M059J (cell line): ENCODE measurements at places on chromosomes 11 and 22.

DNA sequence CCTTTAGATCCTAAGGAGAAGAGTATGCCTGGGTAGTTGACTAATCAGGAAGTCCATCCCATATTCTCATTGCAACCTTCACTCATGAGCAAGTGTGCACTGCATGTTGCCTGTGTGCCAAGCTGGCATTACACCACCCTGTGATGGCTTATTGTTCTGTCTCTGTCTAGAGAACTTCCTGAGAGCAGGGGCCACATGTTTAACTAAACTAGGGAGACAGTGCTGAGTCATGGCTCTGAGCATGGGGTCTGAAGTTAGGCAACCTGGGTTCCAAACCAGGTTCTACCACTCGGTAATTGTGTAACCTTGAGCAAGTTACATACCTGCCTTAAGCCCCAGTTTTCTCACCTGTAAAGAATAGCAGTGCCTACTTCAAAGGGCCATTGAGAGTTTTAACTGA is 39.6 kb downstream of the CSNK2A3 start:
- no peak for DNase-seq

DNA sequence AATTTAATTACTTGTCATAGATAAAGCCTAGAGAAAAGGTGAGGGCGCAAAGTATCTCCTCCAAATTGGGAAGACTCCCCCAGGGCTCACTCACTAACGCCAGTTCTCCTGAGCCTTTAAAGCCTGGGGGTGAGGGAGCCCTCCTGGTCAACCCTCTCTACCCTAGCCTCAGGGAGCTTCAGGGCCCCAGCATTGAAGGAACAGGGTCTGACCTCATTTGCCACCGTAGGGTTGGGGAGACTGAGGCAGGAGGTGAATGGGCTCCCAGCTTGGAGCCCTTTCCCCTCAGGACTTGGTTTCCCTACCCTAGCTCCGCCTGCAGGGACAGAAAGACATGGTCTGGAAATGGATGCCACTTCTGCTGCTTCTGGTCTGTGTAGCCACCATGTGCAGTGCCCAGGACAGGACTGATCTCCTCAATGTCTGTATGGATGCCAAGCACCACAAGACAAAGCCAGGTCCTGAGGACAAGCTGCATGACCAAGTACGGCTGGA is 1.7 kb downstream of the FOLR2 start:
- DNase-seq = no peak

- peak; percentile 17 for DNase-seq
These were observed 666 bp downstream of the MSANTD4 start for GRCh38 chr11:106021181-106021966.

GRCh38 chr11:10908215-10908951 is 50.5 kb upstream of the ZBED5 start:
- peak; percentile 100 for DNase-seq

- DNase-seq = no peak
These were observed 9.3 kb upstream of the LRP5 start for GRCh38 chr11:68303083-68303482.

- DNase-seq = peak; percentile 86
These were observed at the start of gene SYVN1 for GRCh38 chr11:65134240-65134951. Gene SYVN1, minus strand, starts transcription at chr11:65134519. Its CDS starts 918 bp downstream, at chr11:65133601.

DNA sequence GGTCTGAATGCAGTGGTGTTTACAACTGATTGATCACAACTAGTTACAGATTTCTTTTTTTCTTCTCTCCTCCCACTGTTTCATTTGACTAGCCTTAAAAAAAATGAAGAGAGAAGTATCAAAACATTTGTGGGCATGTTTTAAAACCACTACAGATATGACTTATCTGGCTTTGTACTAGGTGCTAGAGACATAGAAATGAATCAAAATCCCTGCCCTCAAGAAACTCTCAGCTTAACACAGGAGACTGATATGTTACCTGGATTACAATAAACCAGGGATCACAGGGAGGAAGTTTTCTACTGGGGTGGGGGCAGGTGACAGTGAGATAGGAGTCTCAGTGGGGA is 25.2 kb upstream of the CTR9 start:
- no peak for DNase-seq

- no peak for DNase-seq
These were observed 2.5 kb downstream of the TMEM184B start for GRCh38 chr22:38270091-38270992.

DNA sequence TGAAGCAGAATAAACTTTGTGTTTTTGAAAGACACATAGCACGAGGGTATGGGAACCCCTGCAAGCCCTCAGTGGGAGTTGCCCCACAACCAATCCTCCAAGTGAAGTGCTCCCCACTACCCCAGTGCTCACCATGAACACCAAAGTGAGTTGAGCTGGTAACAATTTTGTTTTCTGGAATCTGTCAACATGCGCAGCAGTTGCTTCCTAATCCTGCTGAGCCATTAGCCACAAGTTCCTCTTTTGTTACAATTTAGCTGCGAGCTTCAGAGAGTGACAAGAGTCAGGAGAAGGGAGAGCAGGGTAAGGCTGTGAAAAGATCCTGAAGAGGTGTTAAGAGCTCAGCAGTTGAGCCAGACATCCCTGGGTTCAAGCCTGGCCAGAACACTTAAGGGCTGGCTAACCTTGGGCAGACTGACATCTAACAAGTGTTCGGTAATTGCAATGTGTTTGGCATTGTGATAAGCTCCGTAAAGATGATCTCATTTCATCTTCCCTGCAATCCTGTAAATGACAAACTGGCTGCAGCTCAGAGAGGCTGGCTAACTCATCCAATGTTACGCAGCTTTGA is 24.1 kb upstream of the ASPHD2 start:
- DNase-seq = no peak

GRCh38 chr22:17264321-17265052 is 45.3 kb upstream of the ADA2 start:
- peak; percentile 20 for DNase-seq

DNA sequence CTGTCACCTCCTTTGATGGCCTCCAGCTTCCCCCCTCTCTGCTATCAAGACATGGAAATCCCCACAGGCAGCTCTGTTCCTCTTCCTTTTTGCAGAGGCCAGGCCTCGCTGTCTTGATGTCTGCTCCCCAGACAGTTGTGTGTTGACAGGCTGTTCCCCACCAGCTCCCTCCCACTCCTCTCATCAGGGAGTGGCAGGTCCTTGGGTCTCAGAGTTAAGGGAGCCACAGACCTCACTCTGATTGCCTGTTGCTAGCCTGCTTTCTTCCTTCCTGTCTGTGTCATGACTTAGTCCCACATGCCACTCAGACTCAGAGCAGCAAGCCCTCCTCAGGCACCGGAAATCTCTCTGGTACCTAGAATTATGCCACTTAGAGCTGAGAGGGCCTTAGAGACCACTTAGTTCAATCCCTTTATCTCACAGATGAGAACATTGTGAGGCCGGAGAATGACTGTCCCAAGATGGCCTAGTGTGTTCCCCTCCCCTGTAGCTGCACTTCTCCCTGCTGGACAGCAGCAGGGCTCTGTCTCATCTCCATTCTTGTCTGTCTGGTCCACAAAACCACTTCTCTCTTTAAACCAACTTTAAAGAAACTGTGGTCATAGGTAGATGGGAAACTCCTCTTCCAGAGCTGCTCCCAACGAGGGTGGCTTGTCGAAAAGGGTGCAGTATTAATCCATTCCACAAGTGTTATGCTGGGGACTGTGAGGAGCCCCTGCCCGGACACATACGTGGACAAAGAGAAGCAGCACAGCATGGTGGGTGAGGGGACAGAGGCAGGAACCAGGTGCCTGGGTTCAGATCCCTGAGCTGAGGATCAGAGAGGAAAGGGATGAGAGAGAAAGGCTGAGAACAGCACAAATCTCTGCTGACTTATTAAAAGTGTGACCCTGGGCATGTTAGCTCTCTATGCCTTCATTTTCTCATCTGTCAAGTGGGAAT is 4.2 kb downstream of the AMPD3 start:
- DNase-seq = no peak

DNA sequence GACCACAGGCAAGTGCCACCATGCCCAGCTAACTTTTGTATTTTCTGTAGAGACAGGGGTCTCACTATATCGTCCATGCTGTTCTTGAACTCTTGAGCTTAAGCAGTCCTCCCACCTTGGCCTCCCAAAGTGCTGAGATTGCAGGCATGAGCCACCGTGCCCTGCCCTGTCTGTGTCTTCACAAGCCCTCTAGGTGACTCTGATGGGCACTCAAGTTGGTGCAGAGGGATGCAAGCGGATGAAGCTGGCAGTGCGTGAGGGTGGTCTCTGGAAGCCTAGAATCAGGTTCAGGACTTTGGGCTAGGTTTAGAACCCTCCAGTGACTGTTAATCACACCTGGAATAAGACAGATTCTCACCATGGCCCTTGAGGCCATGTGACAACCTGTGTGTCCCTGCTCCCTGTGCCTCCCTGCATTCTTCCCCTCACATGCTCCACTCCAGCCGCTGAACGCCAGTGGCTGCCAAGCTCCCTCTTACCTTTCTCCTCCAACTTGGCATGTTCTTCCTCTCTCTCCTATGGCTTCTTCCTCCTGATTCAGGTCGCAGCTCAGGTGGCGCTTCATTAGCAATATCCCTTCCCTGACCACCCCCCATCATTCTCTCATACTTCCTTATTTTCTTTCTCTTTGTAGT is 242.3 kb upstream of the TBCEL start:
- DNase-seq = no peak

GRCh38 chr11:27429761-27430393 is 42.7 kb downstream of the LGR4 start:
- DNase-seq = peak; percentile 68

DNA sequence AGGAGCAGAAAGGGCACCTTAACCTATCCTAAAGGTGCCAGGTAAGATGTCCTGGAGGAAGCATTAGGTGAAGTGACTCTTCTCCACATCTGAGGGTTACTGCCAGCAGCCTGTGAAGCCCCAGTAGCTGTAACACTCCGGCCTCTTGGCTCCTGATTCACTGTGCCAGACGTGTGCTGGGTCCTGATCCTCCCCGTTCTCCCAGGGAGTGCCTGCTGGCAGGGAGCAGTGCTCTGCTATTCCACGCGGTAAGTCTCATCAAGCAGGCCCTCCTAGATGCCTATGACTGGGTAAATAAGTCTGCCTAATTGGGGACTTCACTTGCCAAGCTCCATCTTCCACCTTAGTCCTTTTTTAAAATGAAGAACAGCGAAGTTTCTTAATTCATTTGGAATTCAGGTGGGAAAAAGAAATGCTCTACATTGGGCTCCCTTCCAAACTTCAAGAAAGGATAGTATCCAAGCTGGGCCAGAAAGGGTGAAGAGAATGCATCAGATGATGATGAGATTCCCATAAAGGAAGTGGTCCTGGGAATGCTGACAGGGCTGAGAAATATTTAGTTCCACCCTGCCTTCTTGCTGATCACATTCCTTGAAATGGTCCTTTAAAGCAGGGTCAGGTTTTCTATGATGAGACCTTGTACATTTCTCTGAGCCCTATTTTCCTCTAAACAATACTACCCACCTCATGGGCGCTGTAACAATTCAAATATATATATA is 188.0 kb downstream of the MAML2 start:
- DNase-seq = peak; percentile 79
